Esophagus squamous epithelium (tissue), 5 donors: ENCODE measurements at places on chromosomes 13 and 19. TPM values are rescaled to one million over a fixed set of nuclear protein-coding genes. Genes with fewer than 3 reads are reported as not detected.

Gene PRTN3
- total RNA-seq, result not detected

Gene SERPINE3
- not detected for total RNA-seq

Gene ZNF320
- total RNA-seq, result 10.5 TPM

Gene NLRP9
- not detected for total RNA-seq

DNA sequence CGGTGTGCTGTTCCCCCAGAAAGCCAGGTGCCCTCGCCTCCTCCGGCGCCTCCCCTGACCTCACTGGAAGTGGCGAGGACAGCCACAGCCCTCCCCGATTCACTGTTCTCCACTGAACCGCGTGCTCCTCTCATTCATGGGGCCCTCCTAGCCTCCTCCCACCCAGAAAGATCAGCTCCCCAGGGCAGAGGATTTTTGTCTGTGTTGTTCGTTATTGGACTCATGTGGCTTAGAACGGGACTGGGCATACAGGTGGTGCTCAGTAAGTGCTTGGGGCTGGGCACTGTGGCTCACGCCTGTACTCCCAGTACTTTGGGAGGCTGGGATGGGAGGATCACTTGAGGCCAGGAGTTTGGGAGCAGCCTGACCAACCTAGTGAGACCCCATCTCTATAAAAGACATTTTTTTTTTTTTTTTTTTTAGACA is 3.8 kb downstream of the PRTN3 start:
- H3K36me3 ChIP-seq, result no peaks in the 10 kb centered on the region
- H3K4me3 ChIP-seq, result no peak overlapping the region
- no peak for DNase-seq
- H3K27me3 ChIP-seq, result peaks cover 13% of the 10 kb centered on the region
- H3K4me1 ChIP-seq, result peaks cover 16% of the 10 kb centered on the region

GRCh38 chr19:47860602-47861297 is 1.7 kb downstream of the TPRX2 start:
- H3K4me3 ChIP-seq, result no peak overlapping the region
- H3K4me1 ChIP-seq, result peaks cover 8% of the 10 kb centered on the region
- H3K36me3 ChIP-seq, result no peaks in the 10 kb centered on the region
- no peak overlapping the region for H3K27ac ChIP-seq

- H3K4me3 ChIP-seq, result no peak overlapping the region
- H3K4me1 ChIP-seq, result no peaks in the 10 kb centered on the region
- H3K36me3 ChIP-seq, result no peaks in the 10 kb centered on the region
- no peaks in the 10 kb centered on the region for H3K27me3 ChIP-seq
- no peak overlapping the region for H3K27ac ChIP-seq
Measured at GRCh38 chr13:34025746-34026145, 207.8 kb downstream of the RFC3 start.

- no peak overlapping the region for H3K4me3 ChIP-seq
- no peaks in the 10 kb centered on the region for H3K36me3 ChIP-seq
Measured at GRCh38 chr13:52036037-52036436, 11.5 kb downstream of the UTP14C start.

DNA sequence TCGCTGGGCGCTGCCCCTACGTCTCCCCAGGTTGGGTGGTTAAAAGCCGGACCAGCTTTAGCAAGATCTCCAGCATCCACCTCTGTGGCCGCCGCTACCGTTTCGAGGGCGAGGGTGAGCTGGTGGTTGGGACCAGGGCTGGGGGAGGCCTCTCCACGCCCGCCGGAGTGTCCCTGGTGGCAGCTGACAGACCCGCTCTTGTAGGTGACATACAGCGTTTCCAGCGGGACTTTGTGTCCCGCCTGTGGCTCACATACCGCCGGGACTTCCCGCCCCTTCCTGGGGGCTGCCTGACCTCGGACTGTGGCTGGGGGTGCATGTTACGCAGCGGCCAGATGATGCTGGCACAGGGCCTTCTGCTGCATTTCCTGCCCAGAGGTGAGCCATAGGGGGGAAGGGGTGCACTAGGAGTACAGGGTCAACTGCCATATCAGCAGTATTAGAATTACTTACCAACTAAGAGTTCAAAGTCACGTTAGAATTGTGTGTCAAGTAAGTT is 1.1 kb downstream of the ATG4D start:
- no peak for DNase-seq
- peak overlapping the region; percentile 82 for H3K4me3 ChIP-seq
- H3K27ac ChIP-seq, result peak overlapping the region; percentile 86
- no peaks in the 10 kb centered on the region for H3K27me3 ChIP-seq
- H3K36me3 ChIP-seq, result peaks cover 6% of the 10 kb centered on the region

DNA sequence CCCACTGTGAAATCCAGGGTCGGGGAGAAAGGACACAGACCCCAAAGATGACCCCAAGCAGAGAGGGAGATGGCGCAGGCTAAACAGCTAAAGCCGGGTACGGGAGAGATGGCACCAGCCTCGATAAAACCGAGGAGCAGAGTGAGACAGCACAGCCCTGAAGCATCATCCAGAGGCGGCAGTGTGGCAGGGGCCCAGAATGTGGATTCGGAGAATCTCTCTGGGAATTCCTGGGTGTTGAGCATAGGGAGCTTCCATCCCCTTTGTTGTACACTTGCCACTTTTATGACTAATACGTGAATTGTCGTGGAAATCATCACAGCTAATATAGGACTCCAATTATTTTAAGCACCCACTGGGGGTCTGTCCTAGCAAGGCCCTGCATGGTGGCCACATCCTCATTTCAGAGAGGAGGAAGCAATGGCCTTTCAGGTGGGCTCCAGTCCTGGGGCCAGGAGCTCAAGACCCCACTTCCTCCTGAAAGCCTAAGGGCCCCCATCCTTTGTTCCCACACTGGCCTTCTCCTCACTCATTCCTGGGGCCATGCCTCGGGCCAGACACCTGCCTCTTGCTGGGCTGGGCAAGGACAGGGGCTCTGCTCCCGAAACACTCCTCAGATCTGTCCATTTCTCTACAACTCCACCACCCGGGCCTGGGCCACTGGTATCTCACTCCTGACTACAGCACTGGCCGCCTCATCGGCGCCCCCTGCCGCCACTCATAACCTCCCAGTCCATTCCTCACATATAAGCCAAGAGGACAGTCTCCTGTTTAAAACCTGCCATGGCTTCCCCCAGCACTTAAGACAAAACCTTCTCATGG is 29.3 kb upstream of the ATP1A3 start:
- H3K36me3 ChIP-seq, result no peaks in the 10 kb centered on the region
- no peak overlapping the region for H3K27ac ChIP-seq
- H3K27me3 ChIP-seq, result no peaks in the 10 kb centered on the region
- no peak overlapping the region for H3K4me3 ChIP-seq
- H3K4me1 ChIP-seq, result no peaks in the 10 kb centered on the region
- no peak for DNase-seq

- no peaks in the 10 kb centered on the region for H3K27me3 ChIP-seq
- H3K4me3 ChIP-seq, result no peak overlapping the region
- DNase-seq, result no peak
- no peak overlapping the region for H3K27ac ChIP-seq
- H3K4me1 ChIP-seq, result no peaks in the 10 kb centered on the region
Measured at GRCh38 chr13:21234526-21234925, 58.1 kb downstream of the MRPL57 start.

- H3K27ac ChIP-seq, result no peak overlapping the region
- DNase-seq, result no peak
- no peak overlapping the region for H3K4me3 ChIP-seq
- no peaks in the 10 kb centered on the region for H3K4me1 ChIP-seq
Measured at GRCh38 chr13:58379221-58379620, 747.7 kb downstream of the PCDH17 start.

DNA sequence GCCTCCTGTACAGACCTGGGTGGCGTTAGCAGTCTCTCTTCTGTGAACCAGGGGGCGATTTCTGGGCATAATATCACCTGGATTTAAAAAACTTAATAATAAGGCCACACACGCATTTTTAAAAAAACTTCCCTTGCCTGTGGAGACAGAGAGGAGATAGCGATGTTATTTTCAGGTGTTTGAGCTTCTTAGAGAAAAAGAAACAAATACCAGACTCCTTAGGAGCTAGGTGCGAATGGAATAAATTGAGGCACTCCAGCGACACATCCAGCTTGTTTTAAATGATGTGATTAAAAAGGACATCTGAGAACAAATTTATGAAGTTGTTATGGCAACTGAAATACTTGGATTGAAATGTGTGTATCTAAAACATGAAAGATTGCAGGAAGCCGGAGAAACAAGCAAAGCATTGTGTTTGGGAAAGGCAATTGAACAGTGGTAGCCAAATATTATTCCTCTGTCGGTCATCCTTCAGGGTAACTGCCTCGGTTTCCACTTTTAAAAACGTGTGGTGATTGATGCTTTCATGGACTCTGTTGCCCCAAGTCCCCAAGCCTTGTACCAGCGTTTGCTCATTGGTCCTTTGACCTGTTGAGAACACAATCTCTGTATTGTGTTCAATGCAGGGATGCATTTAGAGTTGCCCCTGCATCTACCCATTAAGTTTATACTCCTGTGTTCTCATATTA is 158.7 kb downstream of the TM9SF2 start:
- H3K27me3 ChIP-seq, result no peaks in the 10 kb centered on the region
- DNase-seq, result no peak
- H3K4me1 ChIP-seq, result no peaks in the 10 kb centered on the region
- no peak overlapping the region for H3K27ac ChIP-seq
- H3K4me3 ChIP-seq, result no peak overlapping the region
